ENCODE measurements at places on chromosomes 2 and 18.
A peak's percentile ranks its signal among the peaks of the same experiment; 100 is the strongest.

DNA sequence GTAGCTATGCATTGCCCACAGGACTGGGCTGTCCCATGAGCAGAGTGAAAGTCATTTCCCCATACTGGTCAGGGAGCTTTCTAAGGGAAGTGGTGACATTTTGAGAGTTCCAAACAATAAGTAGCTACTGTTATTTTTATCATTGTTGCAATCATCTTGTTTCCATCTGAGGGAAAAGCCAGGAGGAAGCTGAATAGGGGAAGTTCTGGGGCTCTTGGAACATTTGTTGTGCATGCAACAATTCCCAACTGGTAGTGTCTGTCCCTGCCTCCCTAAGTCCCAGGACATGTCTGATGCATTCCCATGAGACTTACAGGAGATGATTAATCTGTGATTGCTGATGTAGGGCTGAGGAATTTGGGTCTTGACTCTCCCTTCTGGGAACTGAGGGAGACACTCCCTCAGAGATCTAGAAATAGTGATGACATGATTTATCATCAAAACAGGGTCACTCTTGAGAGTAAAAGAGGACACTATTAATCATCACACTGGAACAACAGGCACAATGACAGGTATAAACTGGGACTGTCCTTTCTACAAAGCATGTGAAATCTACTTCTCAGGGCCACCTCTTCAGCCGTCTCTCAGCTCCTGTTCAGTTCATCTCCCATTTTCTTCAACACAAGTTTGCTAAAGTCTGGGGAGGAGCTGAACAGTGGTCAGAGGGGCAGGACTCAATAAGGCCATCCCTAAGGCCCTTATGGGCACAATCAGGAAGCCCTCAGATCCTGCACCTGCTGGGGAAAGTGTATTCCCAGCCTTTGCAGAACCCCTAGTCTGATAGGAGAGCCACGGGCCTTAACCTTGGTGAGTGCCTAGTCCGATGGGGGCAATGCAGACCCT lies 28.0 kb upstream of the MARCO start:
- DNase-seq = no peak

DNA sequence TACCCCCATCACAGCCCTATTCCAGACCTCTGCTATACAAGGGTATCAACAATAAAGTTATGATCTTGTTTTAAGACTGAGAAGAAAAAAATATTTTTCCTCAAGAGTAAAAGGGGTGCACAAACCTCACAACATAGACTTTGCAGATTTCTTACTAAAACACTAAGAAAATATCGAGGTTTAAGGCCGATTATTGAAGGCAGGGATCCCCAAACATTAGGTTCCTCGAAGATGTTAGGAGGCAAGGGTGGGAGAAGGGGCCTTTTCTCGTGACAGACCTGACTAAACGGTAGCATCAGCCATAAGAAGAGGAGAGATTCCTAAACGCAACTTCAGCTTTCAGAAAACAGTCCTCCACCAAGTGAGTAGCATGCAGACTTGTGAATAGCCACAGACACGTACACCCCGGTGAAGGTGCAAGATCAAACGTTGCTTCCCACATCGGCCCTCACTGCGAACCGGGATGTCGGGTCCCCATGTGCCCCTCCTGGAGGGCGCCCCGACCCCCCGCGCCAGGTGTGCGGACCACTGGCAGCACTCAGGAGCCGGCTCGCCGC lies 678 bp downstream of the PIAS2 start:
- DNase-seq = no peak

- DNase-seq = no peak
Observed at GRCh38 chr18:75475228-75475627, 47.7 kb upstream of the SMIM21 start.

DNA sequence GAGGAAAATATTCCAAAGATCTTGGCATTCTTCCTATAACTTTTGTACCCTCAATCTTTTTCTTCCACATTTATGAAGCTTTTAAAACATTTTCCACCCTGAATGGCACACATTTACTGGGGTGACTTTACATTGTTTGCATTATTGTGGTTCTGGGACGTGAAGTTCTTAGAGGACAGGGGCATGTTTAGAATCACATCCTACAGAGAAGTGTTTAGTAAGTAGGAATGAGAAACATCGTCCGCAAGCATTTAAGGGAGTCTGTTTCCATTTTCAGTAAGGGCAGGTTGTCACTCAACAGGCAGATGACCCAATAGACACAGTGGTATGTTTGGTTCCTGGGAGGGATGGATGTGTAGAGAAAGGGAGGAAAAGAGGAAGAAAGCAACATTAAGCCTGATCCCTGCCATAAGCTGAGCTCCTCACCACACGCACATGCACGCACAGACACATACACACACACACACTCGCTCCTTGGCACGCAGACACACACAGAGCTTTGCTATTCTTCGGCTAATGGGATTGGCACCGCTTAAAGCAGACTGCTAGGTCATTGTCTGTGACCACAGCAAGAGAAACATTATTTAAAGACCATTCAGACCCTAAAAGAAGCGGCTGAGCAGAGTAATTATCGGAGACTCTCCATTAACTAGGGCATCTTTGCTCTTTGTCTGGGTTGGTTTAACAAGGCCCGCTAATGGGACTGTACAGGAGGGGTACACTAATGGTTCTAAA lies 14.2 kb upstream of the PLEKHM3 start:
- no peak for DNase-seq

DNA sequence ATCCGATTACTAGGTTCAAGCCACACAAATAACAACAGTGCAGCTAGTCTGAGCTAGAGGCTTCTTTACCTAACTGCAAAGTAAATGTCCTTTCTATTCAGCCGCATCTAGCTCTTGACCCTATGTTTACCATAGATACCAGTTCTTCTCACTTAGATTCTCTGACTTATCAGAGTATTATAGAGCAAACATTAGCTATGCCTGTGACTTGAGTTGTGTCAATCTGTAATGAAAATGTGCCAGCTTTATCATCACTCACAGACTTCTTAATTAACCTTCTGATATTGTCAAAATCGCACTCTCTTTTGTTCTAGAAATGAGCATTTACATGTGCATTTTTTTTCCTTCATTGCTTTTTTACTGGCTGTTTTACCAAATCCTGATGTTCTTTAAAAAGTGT lies 79.9 kb downstream of the BCL11A start:
- DNase-seq = no peak

GRCh38 chr2:242063850-242064249 lies 194.3 kb downstream of the RTP5 start:
- DNase-seq = no peak

DNA sequence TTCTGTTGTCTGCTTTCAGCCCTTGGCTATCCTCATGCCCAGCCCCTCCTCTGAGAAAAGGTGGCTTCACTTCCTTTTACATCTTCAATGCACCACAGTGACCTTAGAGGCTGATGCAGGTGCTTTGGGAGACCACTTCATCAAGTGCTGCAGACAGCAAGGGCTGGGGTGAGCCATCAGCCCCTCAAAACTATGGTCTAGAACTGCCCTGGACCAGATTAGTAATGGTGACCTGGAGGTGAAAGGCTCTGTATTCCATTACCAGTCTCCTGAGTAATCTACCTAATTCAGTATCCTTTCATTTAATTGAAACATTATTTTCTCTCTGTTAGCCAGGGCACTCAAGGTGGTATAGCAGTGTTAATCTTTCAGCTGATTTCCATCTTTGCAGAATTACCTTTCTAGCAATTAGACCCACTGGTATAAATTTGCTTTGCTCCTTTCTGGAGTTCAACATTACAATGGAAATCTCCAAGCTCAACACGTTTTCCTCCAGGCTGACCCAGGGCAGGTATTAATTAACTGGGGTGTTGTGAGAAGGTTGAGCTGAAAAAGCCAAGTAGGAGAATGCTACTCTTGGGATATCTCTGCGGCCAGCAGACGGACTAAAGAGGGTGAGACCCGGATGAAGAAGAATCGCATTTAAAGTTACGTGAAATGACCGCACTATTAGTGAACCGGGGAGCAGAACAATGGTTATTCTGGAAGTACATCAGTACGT lies 469.0 kb downstream of the MEIS1 start:
- no peak for DNase-seq

DNA sequence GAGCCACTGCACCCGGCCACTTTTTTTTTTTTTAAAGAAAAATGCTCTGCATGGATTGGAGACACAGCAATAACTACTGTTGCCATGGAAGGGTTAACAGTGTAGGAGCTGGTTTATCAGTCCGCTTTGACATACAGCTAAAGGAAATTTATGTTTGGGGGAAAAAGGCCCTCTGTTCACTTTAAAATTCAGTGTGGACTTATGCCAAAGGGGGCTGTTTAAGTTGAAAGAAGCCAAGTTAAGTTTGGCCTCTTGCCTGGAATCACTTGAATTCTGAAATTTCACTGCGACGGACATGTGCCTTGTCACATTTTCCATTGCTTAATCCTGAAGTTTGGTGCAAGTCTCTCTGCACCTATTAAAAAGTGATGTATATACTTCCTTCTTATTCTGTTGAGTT lies 3.1 kb downstream of the KCNE4 start:
- DNase-seq = no peak

DNA sequence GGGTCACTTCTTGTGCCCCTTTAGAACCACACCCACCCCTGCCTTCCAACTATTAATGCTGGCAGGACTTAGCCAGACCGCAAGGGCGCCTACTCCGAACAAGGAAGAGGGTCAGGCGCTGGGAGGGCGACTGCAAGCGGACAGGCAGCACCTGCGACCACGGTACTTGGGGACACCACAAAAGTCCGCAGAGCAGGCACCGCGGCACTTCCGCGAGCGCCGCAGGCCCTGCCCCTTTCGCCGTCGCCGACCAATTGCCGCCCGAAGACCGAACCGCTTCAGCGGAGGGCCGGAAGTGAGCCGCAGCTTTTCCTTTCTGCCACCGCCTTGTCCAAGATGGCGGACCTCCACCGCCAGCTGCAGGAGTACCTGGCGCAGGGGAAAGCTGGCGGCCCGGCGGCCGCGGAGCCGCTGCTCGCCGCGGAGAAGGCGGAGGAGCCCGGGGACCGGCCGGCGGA lies at the start of gene SFT2D3:
SFT2D3 (plus strand) TSS at position 305 of the 458 bp plus-strand sequence; CDS start at position 337, 32 bp downstream.
- DNase-seq = peak; percentile 79

- DNase-seq = no peak
Observed at GRCh38 chr2:176583607-176584006, 314.4 kb downstream of the MTX2 start.

DNA sequence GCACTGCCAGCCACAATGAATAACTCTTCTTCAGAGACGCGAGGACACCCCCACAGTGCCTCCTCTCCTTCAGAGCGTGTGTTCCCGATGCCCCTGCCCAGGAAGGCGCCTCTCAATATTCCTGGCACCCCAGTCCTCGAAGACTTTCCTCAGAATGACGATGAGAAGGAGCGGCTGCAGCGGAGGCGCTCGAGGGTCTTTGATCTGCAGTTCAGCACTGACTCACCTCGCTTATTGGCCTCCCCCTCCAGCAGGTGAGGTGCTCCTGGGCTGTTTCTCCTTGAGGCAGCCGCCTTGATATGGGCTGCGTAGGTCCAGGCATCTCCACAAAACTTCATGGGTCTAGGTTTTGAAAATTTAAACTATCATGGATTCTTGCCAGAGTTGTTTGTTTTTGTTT lies 6.1 kb downstream of the NCAPH start:
- DNase-seq = no peak

- no peak for DNase-seq
Observed at GRCh38 chr2:77977471-77978063, 455.4 kb upstream of the LRRTM4 start.

- DNase-seq = no peak
Observed at GRCh38 chr2:227221120-227221519, 56.7 kb downstream of the COL4A3 start.

GRCh38 chr18:2571200-2572170 lies at the start of the genes METTL4 and NDC80:
Gene METTL4 (minus strand): TSS chr18:2571505. CDS start chr18:2567216, 4,289 bp downstream.
Gene NDC80 (plus strand): TSS chr18:2571557. CDS start chr18:2572986, 1,429 bp downstream.
- peak; percentile 69 for DNase-seq

- no peak for DNase-seq
Observed at GRCh38 chr2:8494589-8494988, 187.3 kb upstream of the ID2 start.

GRCh38 chr2:144132357-144132756 lies 387.6 kb downstream of the ZEB2 start:
- no peak for DNase-seq

DNA sequence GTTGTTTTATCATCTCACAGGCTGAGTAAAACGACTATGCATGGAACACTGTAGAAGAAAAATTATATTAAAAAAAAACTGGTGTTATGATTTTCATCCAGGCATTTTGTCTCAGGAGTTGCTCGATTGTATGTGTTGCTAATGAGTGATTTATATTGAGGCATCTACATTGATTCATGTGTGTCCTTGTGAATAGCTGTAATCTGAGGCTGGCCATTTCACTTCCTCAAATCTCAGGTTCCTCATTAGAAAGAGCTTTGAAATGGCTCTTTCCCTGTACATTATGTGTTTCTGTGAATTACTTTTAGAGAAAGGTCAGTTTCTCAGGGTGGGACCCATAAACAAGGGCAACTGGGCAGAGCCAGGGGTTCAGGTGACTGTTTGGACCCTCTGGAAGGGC lies 2.3 kb downstream of the IL18R1 start:
- DNase-seq = no peak

GRCh38 chr2:3774336-3774735 lies 71.0 kb downstream of the DCDC2C start:
- no peak for DNase-seq

GRCh38 chr2:153464395-153464794 lies 14.2 kb downstream of the RPRM start:
- DNase-seq = no peak

DNA sequence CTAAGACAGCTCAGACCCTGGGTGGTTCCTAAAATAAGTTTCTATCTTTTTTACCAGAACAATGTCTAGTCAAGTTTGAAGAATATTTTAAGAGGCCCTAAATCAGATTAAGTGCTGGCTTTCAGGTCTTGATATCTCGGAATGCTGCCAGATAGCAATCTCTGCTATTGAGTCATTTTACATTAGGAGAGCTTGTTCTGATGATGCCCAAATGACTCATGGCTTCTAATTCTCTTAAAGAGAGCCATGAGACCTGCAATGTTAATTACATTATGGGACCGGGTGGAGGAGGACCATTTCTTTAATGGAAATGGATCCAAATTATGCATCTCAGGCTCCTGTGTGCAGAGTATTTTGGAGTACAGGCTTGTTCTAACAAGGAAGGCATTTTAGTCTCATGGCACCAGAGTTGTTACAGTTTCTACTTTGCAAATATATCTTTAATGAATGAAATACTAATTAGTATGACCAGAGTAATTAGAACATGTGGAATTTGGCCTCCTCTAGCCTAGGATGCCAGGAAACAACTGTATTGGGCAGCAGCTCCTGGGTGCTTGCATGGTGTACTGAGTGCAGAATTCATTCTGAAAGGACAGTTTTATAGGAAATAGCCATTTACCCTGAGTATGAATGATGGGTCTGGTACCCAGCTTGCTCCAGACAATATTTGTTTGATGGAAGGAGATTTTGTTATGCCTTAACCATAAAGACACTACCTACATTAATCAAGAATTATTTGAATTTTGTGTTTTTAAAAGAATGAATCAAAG lies 94.0 kb upstream of the SULT1C3 start:
- DNase-seq = no peak

GRCh38 chr2:138132108-138132507 lies 167.8 kb downstream of the HNMT start:
- no peak for DNase-seq

GRCh38 chr2:20604951-20605381 lies 45.9 kb downstream of the HS1BP3 start:
- DNase-seq = no peak

DNA sequence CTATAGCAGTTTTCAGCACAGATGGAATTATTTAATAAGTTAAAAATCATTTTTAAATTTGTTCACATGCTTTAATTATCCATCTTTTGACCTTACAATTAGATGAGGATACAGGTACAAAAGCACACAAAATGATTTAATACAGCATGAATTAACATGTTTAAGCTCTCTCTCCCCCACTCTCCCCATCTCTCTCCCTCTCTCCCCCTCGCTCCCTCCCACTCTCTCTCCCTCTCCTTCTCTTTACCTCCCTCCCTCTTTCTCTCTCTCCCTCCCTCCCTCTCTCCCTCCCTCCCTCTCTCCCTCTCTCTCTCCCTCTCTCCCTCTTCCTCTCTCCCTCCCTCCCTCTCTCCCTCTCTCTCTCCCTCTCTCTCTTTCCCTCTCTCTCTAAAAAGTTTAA lies 7.6 kb downstream of the NBAS start:
- DNase-seq = no peak

Measured in stimulated activated CD8-positive, alpha-beta memory T cell treated with anti-CD3 and anti-CD28 coated beads, Interleukin-7, amount 100 ng/mL, for 1 hour (primary cell).